ENCODE measurements at places on chromosomes 7 and 10. TPM values are rescaled to one million over a fixed set of nuclear protein-coding genes. Genes with fewer than 3 reads are reported as not detected.

- DNase-seq = no peak
Measured at GRCh38 chr7:99624484-99624883, 7.7 kb downstream of the ZSCAN25 start.

BTBD16 gene
- polyA plus RNA-seq = 10.2 TPM

AGR2 gene
- polyA plus RNA-seq = 57.3 TPM

CTAGE6 gene
- polyA plus RNA-seq = not detected

DNA sequence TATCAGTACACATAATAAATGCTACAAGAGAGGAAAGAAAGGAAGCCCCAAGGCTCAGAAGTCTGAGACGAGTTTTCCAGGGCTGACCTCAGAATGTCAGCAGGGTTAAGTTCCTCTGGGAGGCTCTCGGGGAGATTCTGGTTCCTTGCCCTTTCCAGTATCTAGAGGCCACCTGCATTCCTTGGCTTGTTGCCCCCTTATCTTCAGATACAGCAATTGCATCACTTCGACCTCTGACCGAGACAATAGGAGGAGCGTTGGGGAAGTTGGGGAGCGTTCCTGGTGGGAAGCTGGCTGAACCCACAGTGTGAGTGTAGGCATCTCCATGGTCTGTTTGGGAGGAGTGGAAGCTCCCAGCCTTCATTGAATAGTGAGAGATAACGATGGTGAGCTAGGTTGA lies 72.0 kb upstream of the MTPN start:
- DNase-seq = no peak

GPR15LG gene
- polyA plus RNA-seq = 18.6 TPM

ANKRD30A gene
- not detected for polyA plus RNA-seq

TMEM229A gene
- 0.73 TPM for polyA plus RNA-seq

DNA sequence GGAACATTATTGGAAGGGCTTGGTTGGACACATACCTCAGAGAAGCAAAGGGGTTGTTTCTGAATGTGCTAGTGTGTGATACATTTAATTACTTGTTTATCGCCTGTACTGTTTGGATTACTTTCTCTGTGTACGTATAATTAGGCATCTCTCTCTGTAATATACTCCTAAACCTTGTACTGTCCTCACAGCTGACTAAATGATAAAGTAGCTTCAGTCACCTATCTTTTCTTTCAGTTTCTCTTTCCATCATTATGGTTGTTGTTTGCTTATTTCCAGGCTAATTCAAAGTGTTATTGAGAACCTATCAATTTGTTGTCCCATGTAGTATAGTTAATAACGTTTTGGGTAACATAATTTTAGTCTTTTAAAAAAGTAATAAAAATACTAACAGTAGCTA lies 34.0 kb downstream of the MXI1 start:
- no peak for DNase-seq

AVL9 gene
- 14.2 TPM for polyA plus RNA-seq

GRCh38 chr10:6204341-6205191 lies 1.8 kb downstream of the PFKFB3 start:
- DNase-seq = no peak

DNA sequence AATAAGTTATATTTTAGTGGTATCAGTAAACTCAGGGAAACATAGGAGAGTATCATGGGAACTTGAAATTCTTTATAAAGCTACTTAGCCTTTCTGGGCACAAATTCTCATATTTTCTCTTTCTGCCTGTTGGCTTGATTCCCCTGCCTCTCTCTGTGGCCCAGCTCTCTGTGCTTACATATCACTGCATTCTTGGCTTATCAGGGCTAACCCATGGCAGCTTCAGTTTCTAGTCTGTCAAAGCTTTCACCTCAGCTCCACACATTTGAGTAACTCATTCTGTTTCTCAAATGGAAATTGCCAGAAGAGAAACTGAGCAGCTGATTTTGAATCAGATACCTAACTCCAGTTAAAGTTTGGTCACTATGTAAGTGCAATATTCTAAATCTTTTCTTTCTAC lies 713.1 kb downstream of the DNAJB9 start:
- DNase-seq = no peak
